Foreskin keratinocyte (primary cell): ENCODE measurements at places on chromosomes 11 and 22. TPM values are rescaled to one million over a fixed set of nuclear protein-coding genes. Genes with fewer than 3 reads are reported as not detected.

GRCh38 chr22:25402160-25402500 lies 162.3 kb upstream of the GRK3 start:
- DNase-seq = no peak

The RIMBP3B gene
- 0.14 TPM in 1 of 2 replicates, not detected in the other for total RNA-seq

- no peak for DNase-seq
These were observed 421.8 kb upstream of the ANO3 start for GRCh38 chr11:25910086-25910485.

GRCh38 chr11:255176-255575 lies 18.4 kb downstream of the PSMD13 start:
- no peak for DNase-seq

DNA sequence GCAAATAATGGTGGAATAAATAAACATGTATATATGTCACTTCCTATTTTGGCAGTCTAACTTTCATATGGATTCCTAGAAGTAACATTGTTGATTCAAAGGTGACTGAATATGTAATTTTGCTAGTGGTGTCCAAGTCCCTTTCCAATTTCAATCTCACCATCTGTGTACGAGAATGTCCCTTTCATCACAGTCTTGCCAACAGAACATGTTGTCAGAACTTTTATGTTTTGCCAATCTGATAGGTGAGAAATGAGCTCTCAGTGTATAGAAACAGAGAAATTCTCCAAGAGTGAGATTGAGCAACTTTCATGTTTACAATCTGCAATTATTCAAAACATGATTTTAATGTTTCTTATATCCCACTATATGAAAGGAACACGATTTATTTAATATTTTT lies 167.5 kb downstream of the CNTN5 start:
- DNase-seq = no peak

GRCh38 chr11:65086809-65087208 lies 2.8 kb downstream of the ZFPL1 start:
- DNase-seq = no peak

DNA sequence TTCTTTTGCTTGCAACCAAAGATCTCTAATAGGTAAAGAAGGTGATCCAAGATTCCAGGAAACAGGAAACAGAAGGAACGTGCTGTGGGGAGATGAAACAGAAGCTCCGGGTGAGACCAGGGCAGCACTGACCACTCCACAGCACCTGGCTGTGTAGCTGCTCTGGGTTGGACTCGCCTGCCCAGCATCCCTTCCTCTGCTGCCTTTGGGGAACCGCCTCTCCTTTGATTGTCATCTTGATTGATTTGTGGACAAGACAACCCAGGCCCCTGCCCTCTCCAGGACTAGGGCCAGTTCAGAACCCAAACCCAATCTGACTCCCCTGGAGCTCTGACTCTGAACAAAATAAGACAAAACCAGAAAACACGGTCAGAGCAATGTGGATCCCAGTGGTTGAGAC lies 14.7 kb upstream of the APOBEC3A start:
- no peak for DNase-seq

DNA sequence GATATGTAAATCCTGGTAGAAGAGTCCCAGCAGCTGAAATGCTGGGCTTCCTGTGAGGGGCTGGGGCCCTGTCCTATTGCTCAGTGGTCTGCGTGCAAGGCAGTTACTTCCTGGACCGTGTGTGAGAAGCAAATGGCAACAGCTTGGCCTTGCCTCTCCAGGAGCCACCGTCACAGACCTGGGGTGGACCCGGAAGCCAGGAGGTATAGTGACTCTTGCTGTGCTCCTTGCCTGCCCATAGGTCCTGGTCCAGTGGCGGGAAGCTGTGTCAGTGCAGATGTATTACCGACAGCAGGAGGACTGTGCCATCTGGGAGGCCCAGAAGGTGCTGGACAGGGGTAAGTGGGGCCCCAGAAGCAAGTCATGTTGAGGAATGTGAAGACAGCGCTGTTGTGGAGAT lies 54.3 kb downstream of the PISD start:
- DNase-seq = no peak

GRCh38 chr22:31055635-31056159 lies 25.4 kb upstream of the SMTN start:
- DNase-seq = peak; percentile 93

DNA sequence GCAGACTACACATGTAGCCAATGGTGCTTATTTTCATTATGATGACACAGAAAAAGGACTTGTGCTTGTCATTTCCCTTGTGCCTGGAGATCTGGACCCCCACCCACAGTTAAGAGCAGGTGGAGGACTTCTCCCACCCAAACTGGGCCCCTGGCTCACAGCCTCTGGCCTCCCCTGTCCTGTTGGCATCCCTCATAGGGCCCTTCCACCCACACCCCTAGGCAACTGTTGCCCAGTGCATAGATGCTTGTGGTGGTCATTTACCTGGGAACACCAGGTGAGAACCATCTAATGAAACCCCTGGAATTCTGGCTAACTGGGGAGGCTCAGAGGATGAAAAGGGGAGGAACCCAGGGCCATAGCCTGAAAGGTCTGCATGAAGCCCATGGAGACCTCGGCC lies 355.9 kb downstream of the BUD13 start:
- no peak for DNase-seq

The TBX10 gene
- total RNA-seq = not detected in 2 replicates

GRCh38 chr22:45180146-45180679 lies 16.5 kb downstream of the NUP50 start:
- no peak for DNase-seq

- no peak for DNase-seq
These were observed 18.1 kb downstream of the DTX4 start for GRCh38 chr11:59189986-59190385.

DNA sequence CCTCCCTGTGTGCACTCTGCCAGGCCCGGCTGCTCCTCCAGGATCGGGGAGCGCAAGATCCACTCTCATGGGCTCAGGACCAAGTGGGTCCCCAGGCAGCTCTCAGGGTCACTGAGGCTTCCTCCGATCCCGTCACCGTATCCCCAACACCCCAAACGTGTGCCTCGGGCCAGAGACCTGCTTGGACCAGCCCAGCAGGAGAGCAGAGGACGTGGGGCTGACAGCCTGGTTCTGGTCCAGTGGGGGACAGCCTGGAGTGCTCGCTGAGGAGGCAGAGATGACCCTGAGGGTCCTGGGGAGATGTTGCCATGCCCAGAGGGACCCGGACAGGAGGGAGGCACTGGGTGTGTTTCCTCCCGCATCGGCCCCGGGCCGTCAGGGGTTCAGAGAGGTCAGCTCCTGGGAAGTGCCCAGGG lies 1402.6 kb downstream of the BRD1 start:
- no peak for DNase-seq

The ACRV1 gene
- total RNA-seq = not detected in 2 replicates
